Smooth muscle cell of the brain vasculature (primary cell): ENCODE measurements at places on chromosomes 13 and 19.

- DNase-seq: no peak
Measured at GRCh38 chr19:44611812-44612295, 1.5 kb upstream of the IGSF23 start.

DNA sequence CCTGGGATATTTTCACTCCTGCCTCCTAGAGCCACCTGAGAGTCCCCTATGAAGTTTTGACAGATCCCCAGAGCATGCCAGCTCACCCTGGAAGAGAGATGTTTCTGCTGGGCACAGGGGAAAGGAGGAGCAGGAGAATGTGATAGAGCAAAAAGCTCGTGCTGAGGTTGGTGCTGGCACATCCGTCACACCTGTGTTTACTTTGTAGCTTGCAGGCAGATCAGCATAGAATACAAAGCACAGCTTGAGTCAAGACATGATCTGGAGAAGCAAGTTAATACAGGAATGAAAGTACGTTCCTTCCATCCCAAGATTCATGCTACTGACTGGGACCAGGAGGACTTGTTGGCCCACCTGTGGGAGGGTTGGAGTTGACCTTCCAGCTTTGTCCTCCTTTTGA is 46.1 kb downstream of the HSPH1 start:
- DNase-seq: no peak

GRCh38 chr19:17021793-17022590 is 4.6 kb downstream of the CPAMD8 start:
- no peak for DNase-seq

DNA sequence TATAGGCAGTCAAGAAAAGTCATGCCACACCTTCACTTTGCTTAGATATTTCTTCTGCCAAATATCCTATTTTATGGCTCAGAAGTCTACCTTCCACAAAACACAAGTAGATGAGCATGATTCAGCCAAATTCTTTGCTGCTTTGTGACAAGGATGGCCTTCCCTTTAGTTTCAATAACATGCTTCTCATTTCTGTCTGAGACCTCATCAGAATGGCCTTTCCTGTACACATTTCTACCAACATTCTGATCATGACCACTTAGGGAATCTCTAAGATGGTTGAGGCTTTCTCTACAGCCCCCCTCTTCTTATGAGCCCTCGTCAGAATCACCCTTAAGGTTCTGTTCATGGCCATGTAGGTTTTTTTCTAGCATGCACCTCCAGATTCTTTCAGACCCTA is 96.2 kb downstream of the COL4A2 start:
- no peak for DNase-seq

- DNase-seq: no peak
Measured at GRCh38 chr19:45113628-45114027, 20.6 kb downstream of the PPP1R37 start.

GRCh38 chr19:610071-610800 is 20.6 kb downstream of the HCN2 start:
- DNase-seq: no peak

- DNase-seq: no peak
Measured at GRCh38 chr13:71589032-71589431, 278.0 kb downstream of the DACH1 start.

- no peak for DNase-seq
Measured at GRCh38 chr13:105220063-105220462, 1315.4 kb downstream of the EFNB2 start.

- no peak for DNase-seq
Measured at GRCh38 chr19:38277969-38278680, 13.8 kb downstream of the SPINT2 start.

- DNase-seq: peak; percentile 75
Measured at GRCh38 chr13:21061029-21061763, at the start of gene LATS2. TSS of gene LATS2 (minus strand) at chr13:21061586. CDS start at chr13:21046026, 15,560 bp downstream.
